ENCODE measurements at places on chromosomes 12 and 14.

- no peak overlapping the region for H3K4me3 ChIP-seq
- no peaks in the 10 kb centered on the region for H3K27me3 ChIP-seq
- no peak overlapping the region for H3K27ac ChIP-seq
- no peaks in the 10 kb centered on the region for H3K4me1 ChIP-seq
Observed at GRCh38 chr14:36751920-36752319, 90.3 kb downstream of the PAX9 start.

DNA sequence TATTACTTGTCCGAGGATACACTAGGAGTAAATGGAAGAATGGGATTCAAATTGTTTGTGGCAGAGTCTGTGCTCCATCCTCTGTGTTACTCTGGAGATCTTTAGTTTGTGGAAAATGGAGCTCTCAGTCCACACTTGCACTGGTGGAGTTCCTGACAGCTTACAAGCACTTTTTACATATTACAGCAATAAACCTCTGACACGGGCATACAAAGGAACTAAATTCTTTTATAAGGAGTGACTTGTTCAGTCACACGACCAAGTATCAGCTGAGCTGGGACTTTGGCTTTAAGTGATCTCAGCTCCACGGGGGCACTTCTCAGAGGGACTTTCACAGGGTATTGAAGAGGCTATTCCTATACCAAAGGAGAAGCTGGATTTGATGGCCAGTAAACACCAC is 417.5 kb downstream of the LRIG3 start:
- no peak for DNase-seq
- peaks cover 2% of the 10 kb centered on the region for H3K27me3 ChIP-seq
- no peak overlapping the region for H3K4me3 ChIP-seq
- H3K36me3 ChIP-seq, result no peaks in the 10 kb centered on the region
- no peak overlapping the region for H3K27ac ChIP-seq
- H3K4me1 ChIP-seq, result no peaks in the 10 kb centered on the region

- no peak for DNase-seq
- H3K4me1 ChIP-seq, result peaks cover 56% of the 10 kb centered on the region
- H3K27ac ChIP-seq, result peak overlapping the region; percentile 97
Observed at GRCh38 chr14:24145690-24146452, 539 bp downstream of the PSME2 start.

DNA sequence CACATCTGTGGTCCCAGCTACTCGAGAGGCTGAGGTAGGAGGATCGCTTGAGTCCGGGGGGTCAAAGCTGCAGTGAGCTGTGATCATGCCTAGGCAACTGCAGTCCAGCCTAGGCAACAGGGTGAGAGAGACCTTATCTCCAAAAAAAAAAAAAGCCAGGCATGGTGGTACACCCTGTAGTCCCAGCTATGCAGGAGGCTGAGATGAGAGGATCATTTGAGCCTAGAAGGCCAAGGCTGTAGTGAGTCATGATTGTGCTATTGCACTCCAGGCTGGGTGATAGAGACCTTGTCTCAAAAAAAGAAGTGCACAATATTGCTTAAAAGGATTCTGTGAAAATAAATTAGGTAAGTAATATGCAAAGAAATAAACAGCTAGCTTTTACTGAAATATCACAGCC is 17.0 kb downstream of the NAA25 start:
- H3K4me1 ChIP-seq, result peaks cover 18% of the 10 kb centered on the region
- peaks cover 27% of the 10 kb centered on the region for H3K36me3 ChIP-seq
- no peak overlapping the region for H3K27ac ChIP-seq
- H3K27me3 ChIP-seq, result no peaks in the 10 kb centered on the region

DNA sequence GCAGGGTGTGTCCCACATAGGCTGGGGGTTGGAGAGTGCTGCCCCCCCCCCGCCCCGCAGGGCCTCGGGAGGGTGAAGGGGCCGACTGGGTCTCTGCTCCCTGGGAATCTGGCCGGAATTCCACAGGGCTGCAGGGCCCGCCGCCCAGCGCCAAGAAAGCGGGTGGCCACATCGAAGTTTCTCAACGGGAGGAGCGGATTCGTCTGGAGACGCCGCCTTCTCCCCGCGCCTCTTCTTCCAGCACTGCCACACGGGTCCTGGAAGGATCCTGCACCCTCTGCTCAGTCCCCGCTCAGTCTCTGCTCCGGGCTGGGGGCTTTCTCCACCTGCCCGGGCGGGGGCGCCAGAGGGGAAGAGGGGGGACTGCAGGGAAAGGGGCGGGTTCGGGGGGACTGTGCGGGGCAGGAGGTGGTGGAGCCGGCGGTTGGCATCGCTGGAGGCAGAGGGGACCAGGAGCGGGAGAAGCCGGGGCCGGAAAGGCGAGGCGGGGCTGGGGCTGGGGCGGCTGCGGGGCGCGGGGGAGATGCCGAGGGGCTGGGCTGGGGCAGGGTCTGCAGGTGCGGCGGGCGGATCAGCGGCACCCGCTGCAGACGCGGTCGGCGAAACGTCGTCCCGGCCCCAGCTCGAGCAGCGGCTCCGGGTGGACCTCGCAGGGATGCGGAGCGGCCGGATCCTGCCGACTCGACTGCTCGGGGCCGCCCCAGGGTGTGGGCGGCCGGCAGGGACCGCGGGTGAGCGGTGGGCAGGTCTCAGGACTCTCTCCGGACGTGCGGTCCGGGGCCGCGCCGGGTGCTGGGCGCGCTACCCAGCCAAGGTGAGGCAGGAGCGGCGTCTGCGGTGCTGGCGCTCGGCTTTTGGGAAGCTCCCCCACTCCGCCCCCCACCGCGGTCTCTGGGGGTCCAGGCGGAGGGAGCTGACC is 811.4 kb upstream of the TMEM132C start:
- no peak overlapping the region for H3K4me3 ChIP-seq
- H3K27me3 ChIP-seq, result peaks cover 38% of the 10 kb centered on the region
- H3K4me1 ChIP-seq, result no peaks in the 10 kb centered on the region

GRCh38 chr12:69008520-69008919 is 75.5 kb upstream of the CPM start:
- H3K27ac ChIP-seq, result no peak overlapping the region
- no peaks in the 10 kb centered on the region for H3K36me3 ChIP-seq
- peaks cover 35% of the 10 kb centered on the region for H3K27me3 ChIP-seq
- DNase-seq, result no peak

DNA sequence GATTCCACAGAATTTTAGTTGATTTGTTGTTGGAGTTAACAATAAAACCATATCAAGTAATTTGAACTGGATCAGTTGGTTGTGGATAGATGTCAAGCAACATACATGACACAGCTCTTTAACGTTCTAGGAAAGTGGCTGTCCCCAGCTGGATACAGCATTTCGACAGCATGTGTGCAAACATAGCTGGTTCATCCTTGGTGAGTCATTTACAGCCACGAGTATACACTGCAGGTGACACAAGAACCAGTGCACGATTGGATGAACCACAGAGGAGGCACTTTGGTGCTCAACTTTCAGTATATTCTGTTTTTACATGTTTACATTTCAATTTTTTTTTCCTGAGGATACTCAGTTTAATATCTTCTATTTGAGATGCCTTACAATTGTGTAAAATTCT is 242.4 kb downstream of the TMEM117 start:
- H3K27ac ChIP-seq, result no peak overlapping the region
- H3K27me3 ChIP-seq, result no peaks in the 10 kb centered on the region
- peaks cover 3% of the 10 kb centered on the region for H3K4me1 ChIP-seq
